PC-3 (cell line): ENCODE measurements at places on chromosomes 6 and 20.

DNA sequence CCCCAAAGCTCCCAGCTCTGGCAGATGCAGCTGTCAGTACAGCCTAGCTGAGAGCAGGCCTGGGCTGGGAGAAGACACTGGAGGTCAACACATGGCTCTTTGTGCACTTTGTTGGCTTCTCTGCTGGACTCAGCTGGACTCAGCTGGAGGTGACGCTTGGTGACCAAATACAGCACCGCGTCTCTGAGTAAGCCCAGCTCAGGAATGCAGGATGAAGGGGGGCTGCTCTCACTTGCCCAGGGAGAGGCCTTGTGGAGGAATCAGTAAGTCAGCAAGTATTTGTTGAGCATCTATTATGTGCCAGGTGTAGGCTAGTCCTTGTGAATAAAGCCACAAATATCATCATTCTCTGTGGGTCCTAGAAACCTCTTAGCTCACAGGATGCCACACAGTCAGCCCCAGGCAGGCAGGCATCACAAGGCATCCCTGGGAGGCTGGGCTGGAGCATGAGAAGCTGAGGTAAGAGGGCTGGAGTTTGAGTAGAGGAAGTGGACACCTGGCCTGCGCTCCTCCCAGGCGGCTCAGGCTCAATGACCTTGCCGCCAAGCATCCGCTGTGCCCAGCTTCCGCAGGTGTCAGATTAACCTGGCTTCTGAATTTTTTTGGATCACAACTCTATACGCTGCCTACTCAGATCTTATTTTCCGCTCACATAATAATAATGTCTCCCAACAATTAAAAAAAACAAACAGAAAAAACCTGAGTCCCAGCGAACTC lies 95.4 kb downstream of the TMEM170B start:
- peak; percentile 44 for DNase-seq

- DNase-seq = no peak
Measured at GRCh38 chr6:12963567-12963966, 247.0 kb downstream of the PHACTR1 start.

- no peak for DNase-seq
Measured at GRCh38 chr20:59933296-59933848, at the start of gene SYCP2. Gene SYCP2 (minus strand): TSS chr20:59933637. CDS start chr20:59922413, 11,224 bp downstream.

- DNase-seq = peak; percentile 81
Measured at GRCh38 chr6:145199961-145200360, 535.4 kb downstream of the EPM2A start.

GRCh38 chr20:21083825-21084325 lies 22.3 kb downstream of the LINC00237 start:
- DNase-seq = no peak

- DNase-seq = peak; percentile 39
Measured at GRCh38 chr6:139597771-139598755, 223.6 kb upstream of the CITED2 start.

DNA sequence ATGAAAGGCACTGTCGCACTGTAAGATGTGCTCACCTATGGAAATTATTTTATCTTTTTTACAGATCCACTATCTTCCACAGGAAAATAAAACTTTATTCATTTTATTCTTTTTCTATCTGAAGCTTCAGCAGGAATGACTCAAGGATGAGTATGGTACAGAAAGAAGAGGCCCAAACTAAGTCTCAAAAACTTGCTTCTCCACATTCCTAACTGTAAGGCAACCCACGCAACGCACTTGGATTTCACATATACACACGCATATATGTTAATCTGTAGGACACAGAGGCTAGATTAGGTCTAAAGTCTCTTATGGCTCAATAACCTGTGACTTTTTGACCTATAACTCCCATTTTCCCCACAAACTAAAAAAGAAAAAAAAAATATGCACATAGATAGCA lies 81.9 kb downstream of the RALGAPA2 start:
- peak; percentile 41 for DNase-seq

- DNase-seq = no peak
Measured at GRCh38 chr6:44668976-44669934, 281.7 kb downstream of the CDC5L start.

- DNase-seq = no peak
Measured at GRCh38 chr6:17336425-17336824, 55.3 kb downstream of the RBM24 start.

DNA sequence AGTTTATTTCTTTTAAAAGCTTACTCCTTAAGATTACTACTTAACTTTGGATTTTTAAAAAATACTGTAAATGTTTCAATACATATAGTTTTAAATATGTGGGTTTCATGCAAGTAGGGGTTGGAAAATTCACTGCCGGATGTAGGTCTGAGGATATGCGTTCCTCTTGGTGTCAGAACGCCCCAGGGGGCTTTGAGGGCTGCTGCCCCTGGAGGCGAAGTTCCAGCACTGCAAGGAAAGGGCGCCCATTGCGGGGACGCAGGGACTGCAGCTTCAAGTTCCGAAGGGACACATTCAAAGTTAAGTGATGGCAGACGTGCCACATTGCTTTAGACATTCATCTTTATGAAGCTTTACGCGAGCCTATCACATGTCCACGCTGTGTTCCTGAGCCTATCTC lies 152.9 kb downstream of the SOD2 start:
- DNase-seq = no peak

- DNase-seq = peak; percentile 74
Measured at GRCh38 chr20:23257848-23258746, 92.5 kb upstream of the NXT1 start.

GRCh38 chr6:14727494-14728395 lies 518.1 kb upstream of the JARID2 start:
- no peak for DNase-seq

- DNase-seq = no peak
Measured at GRCh38 chr20:25283221-25283951, 35.5 kb downstream of the PYGB start.
